NCI-H1092 (cell line): ENCODE measurements at places on chromosomes 16 and 17.
A peak's percentile ranks its signal among the peaks of the same experiment; 100 is the strongest.

DNA sequence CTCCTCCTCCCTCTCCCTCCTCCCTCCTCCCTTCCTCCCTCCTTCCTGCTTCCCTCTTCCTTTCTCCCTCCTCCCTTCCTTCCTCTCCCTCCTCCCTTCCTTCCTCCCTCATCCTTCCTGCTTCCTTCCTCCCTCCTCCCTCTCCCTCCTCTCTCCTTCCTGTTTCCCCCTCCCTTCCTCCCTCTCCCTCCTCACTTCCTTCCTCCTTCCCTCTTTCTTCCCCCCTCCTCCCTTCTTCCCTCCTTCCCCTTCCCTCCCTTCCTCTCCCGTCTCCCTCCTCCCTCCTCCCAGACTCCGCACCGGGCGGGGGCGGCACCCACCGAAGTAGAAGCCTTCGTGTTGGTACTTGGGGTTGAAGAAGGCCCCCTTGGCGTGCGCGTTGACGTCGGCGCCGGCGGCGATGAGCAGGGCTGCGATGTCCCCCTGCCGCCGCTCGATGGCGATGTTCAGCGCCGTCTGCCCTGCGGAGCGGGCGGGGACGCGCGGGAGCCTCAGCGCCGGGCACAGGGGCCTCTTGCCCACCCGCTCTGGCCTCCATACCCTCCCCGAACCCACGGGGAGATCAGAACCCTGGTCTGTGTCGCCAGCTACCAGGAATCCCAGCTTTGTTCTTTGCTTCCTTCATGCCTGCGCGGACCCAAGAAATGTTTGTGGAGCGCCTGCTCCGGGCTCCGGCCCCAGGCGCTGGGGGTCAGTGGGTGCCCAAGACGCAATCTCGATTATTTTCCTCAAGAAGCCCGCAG, 22.2 kb downstream of the TRPV3 start:
- DNase-seq: peak; percentile 3

GRCh38 chr16:24975428-24975889, 39.7 kb downstream of the ARHGAP17 start:
- no peak for DNase-seq

- no peak for DNase-seq
Measured at GRCh38 chr17:1112875-1113274, 66.9 kb downstream of the ABR start.

DNA sequence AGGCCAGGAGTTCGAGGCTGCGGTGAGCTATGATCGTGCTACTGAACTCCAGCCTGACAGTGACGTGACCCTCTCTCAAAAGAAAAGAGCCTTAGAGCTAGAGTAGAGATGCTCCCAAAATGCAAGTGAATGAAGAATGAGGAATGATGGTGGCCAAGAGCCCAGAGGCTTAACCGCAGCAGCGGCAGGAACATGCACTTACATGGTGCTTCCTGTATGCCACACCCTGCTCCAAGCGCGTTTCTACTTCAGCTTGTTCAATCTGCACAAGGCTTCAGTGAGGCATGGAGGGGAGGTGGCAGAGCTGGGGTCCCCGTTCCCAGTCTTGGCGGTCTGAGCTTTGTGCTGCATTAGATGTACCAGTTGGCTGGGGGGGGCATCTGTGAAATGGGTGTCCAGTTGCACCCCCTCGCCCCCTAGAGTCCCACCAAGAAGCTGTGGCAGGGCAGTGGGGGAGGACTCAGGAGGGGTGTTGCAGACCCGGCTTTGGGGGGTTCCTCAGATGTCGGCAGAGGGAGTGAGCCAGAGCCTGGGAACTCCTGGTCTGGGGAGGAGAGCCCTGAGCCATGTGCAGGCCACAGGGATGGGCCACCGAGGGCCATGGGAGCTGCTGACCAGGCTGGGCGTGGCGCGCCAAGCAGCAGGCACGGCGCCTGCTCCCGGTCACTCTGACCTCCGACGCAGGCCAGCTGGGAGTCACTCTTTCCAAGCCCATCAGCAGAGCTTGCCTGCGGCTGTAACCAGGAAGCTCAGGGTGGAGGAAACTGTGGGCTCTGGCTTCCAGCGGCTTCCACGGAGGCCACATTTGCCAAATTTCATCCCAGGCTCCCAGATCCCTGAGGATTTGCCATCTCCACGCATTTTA, 260.1 kb downstream of the PARN start:
- DNase-seq: no peak

- DNase-seq: no peak
Measured at GRCh38 chr16:64736857-64737256, 385.0 kb downstream of the CDH11 start.

- no peak for DNase-seq
Measured at GRCh38 chr17:75241502-75241901, 19.9 kb downstream of the GGA3 start.

GRCh38 chr17:64281962-64282752, 19.1 kb upstream of the TEX2 start:
- DNase-seq: peak; percentile 36

- no peak for DNase-seq
Measured at GRCh38 chr16:31367853-31368252, 12.9 kb downstream of the ITGAX start.

DNA sequence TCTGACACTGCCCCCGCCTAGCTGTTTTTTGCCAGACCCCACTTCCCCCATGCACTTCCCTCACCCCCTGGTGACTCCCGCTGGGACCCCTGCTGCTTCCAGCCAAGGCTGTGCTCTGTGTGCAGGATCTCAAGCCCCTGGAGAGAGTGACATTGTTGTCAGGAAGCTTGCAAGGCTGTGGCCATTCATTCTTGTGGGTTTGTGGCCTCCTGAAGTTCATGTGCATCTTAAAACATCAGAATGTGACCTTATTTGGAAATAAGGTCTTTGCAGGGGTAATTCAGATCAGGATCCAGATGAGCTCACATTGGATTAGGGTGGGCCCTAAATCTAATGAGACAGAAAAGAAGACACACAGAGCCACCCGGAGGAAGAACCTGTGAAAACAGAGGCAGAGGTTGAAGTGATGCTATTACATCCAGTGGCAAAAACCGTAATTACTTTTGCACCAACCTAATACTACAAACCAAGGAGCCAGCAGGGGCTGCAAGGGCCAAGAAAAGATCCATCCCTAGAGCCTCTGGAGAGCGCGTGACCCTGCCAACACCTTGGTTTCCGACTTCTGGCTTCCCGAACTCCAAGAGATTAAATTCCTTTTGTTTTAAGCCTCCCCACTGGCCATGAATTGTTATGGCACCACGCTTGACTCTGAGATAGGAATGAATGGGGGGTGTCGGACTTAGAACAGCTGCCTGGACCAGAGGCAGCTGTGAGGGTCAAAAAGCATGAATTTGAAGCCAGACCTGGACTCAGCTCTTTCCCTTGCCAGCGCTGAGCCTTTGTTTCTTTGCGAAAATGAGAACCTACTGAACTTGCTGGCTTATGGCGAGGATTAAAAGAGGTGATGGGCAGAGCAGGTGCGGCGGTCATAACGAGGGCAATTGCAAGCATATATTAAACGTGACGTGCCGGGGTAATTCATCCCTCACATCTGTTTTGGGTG, 75.5 kb downstream of the BMERB1 start:
- DNase-seq: no peak

DNA sequence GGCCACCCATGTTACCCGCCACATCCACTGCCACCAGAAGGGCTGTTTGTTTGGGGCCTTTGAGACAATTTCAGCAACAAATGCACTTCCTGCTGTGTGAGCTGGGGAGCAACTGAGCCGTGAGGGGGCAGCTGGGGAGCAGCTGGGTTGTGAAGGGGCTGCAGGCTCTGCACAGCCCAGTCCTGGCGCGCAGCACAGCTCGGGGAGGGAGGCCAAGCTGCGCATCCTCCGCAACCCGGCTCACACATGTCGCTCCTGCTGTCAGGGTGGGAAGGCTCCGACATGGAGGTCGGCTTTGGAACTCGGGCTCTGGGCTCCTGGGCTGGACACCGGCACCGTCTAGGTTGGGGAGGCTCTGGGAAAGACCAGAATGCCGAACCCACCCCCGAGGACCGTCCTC, 53.6 kb downstream of the CBFA2T3 start:
- no peak for DNase-seq

- no peak for DNase-seq
Measured at GRCh38 chr16:3262517-3262916, 6.1 kb upstream of the MEFV start.

- DNase-seq: no peak
Measured at GRCh38 chr17:45221081-45222013, at the start of gene FMNL1. TSS of gene FMNL1 (plus strand) at chr17:45221885. CDS start at chr17:45222125, 240 bp downstream.

GRCh38 chr16:53904533-53904932, 200.6 kb downstream of the FTO start:
- no peak for DNase-seq

DNA sequence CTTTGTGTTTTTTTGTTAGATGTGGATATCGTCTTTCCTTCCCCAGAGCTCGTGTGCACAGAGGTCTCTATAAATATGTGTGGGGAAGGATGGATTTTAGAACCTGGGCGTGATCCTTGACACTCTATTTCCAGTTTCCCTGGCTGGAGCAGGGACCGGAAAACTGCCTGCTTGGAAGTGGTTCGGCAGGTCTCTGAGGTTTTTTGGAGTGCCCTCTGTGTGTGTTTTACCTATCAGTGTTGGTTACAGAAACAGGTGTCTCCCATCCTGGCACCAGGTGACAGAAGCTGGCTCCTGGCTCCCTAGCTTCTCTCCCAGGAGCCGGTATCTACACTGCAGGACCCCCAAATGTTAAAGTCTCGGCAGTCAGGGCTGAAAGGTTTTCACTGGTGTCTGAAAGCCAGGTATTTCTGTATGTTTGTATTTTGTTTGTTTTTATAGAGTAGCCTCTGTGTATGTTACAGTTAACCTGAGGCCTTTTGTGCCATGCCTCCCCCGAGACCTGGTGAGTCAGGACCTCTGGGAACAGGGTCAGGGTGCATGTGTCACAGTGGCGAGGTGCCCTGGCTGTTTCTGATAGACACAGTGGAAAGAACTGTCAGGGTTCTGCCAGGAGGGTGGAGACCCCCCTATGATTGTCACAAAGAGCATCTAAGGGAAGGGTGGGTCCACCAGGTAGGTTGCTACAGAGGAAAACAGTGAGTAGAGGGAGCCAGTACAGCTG, 31.3 kb downstream of the ZC3H18 start:
- DNase-seq: no peak

DNA sequence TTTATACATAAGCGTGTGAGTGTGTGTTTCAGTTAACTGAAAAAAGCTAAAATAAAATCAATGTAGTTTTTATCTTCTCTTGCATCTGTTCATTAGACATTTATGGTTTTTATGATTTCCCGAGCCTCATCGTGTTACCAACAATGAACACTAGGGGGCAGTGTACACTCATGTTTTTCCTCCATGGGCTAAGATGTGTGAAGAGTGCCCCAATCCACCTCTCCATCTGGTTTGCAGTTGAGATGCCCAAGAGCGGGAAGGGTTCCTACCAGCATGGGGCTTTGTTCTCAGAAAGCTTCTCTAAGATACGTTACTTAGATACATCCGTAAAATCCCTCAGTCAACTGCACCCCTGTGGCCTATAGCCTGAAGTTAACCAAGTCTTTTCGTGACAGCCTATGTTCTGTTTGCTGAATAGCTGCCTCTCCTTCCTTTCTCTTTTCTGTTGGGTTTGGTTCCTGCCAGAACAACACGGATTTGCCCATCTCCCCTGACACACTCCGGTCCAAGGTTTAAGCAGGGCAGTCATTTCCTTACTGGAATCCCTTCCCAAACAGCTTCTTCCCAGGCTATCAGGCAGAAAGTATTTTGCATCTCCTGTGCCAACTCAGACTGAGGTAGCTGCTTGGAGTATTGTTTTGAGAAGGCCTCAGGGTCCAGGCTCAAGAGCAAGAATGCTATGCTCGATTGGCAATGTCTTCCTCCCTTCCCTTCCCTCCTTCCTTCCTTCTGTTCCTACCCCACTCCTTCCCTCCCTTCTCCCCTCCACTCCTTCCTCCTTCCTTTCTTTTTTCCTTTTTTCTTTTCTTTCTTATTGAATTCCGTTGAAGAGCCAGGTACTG, 12.9 kb upstream of the ELAC2 start:
- no peak for DNase-seq

DNA sequence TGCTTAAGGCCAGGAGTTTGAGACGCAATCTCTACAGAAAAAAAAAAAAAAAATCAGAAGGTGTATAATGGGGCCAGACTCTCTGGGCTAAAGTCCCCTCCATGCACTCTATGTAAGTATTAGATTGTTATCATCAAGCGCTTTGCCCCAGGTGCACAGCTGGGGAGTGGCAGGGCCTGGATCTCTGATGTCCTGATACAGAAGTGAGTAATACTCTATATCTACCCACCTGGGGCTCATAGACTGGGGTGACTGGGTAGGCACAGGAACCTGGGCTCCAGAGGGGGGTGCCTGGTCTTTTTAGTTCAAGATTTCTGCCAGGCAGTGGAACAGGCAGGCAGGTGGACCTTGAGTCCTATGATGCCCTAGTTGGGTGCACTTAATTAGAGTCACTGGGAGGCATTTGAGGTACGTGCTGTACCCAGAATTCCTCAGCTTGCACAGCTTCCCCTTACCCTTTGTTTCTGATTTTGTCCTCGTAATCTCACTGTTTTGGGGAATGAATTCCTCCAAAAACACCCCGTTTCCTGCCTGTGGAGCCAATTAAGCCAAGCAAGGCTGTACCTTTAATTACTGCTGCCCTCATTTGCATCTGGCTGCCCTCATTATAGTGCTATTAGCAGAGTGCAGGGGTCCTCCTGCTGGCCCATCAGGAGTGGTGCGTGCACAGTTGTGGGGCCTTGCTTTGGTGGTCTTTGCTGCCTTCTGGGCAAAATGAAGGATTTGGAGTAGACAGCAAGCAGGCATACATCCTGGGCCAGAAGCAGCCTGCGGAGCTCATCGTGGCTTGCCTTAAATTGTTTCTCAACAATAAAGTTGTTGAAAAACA, 239.0 kb downstream of the SNX29 start:
- DNase-seq: no peak

DNA sequence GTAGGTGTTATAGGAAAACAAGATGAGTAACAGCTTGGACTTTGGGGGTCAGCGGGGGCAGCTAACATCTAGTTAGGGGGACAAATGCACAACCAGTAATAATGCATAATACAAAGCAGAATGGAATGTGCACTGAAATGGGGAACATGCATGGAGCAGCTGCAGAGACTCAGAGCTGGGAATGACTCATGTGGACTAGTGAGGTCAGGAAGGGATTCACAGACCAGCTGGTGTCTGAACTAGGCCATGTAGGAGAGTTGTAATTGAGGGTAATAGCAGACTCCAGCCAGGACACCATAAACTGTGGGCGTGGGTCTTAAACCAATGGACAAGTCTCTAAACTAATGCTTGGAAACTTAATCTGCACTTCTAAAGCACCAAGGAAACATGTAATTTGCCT, 176.8 kb upstream of the ASIC2 start:
- DNase-seq: no peak

DNA sequence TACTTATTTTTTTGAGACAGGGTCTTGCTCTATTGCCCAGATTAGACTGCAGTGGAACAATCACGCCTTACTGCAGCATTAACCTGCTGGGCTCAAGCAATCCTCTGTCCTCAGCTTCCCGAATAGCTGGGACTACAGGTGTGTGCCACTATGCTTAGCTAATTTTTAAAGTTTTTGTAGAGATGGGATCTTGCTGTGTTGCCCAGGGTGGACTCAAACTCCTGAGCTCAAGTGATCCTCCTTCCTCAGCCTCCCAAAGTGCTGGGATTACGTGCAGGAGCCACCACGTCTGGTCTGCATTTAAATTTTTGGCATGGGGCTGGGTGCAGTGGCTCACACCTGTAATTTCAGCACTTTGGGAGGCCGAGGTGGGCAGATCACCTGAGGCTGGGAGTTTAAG, 41.0 kb upstream of the INTS2 start:
- no peak for DNase-seq

- DNase-seq: peak; percentile 80
Measured at GRCh38 chr17:59406808-59407381, 75.4 kb downstream of the YPEL2 start.

GRCh38 chr16:616733-617586, 13.8 kb upstream of the WFIKKN1 start:
- no peak for DNase-seq
